ENCODE measurements at places on chromosomes 5 and 9.

GRCh38 chr9:137202966-137203365 lies 2.4 kb upstream of the TPRN start:
- DNase-seq = no peak

GRCh38 chr5:132490484-132491367 lies at the start of gene IRF1:
Gene IRF1 (minus strand): TSS chr5:132490773. CDS start chr5:132489478, 1,295 bp downstream.
- peak; percentile 94 for DNase-seq

GRCh38 chr5:167708449-167708848 lies 583.0 kb upstream of the WWC1 start:
- peak; percentile 2 for DNase-seq

- no peak for DNase-seq
Measured at GRCh38 chr5:19555436-19555835, 432.6 kb downstream of the CDH18 start.

- DNase-seq = no peak
Measured at GRCh38 chr5:25399878-25400480, 755.2 kb upstream of the CDH10 start.

DNA sequence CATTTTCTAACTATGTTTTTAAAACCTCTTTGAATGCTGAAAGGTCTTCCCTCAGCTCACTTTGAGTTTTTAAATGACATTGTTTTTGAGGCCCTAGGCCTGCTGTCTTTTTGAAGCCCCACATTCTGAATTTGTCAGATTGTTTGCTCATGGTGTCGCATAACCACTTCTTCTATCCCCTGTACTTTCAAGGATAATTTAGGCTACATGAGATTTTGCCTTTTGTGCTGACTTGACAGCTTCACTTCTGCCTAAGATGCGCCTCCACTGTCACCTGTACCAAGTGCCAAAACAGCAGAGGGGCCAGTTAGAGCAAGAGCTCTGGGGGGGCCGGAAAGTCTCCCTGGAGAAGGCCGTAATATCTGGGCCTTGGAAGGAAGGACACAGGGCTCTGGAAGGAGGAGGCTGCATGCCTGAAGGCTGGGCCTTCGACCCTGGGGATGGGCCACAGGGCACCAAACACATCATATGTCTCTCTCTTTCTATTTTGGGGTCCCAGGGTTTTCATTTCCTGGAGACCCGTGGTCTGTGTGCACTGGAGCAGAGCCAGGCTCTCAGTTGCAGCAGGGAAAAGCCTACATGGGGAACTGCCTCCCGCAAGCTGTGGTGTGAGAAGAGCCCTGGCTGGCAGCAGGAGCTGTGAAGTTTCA lies 49.1 kb downstream of the NDST1 start:
- peak; percentile 4 for DNase-seq

DNA sequence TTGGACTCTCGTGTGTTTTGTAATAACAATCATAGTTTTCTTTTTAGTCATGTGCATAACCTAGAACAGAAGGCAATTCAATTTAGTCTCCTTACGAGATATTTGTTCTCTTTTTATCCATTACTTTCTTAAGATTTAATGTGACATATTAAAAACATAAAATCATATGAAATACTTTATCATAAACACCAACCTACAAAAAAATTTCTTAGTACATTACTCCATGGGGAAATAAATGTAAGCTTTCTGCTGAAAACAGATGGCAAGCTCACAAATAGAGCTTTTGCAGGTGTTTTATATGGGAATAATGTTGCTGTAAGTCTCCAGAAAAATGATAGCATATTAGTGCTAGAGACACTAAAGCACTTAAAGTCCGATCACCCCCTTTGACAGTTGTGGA lies 1035.2 kb upstream of the ARRDC3 start:
- no peak for DNase-seq

- DNase-seq = no peak
Measured at GRCh38 chr9:102362470-102363132, 624.2 kb upstream of the GRIN3A start.

- DNase-seq = no peak
Measured at GRCh38 chr5:8676695-8677094, 807.7 kb downstream of the MTRR start.

- DNase-seq = no peak
Measured at GRCh38 chr5:107680799-107681198, 10.1 kb upstream of the EFNA5 start.

DNA sequence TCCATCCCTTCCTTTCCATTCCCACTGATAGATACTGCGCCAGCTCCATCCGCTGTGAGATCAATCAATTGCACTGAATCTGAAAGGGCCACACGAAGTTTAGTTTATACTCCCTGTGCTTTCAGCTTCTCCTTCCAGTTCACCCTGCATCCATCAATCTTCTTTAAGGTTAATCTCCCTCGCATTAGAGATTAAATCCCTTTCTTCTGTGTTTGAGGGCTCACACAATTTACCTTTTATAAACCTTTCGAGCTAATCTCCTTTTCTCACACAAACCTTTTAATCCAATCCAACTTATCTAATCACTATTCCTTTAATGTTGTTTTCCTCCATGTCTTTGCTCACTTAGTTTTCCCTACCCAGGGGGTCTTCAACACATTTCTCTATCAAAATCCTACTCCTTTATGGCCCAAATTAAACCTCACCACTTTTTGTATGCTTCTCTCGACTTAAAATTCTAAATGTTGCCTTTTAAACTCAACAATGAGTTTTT lies 64.6 kb upstream of the HAPLN1 start:
- DNase-seq = no peak

GRCh38 chr5:103273952-103274351 lies 15.4 kb downstream of the MACIR start:
- no peak for DNase-seq

- DNase-seq = no peak
Measured at GRCh38 chr9:98310752-98311392, 55.4 kb upstream of the TBC1D2 start.

GRCh38 chr5:68729678-68730077 lies 364.1 kb upstream of the SLC30A5 start:
- DNase-seq = no peak

Data from NCI-H1417 (cell line).